ENCODE measurements at places on chromosomes 3 and 15.

GRCh38 chr3:178389258-178389657 is 147.0 kb upstream of the KCNMB2 start:
- no peak overlapping the region for H3K27ac ChIP-seq
- H3K27me3 ChIP-seq, result peaks cover 7% of the 10 kb centered on the region
- H3K36me3 ChIP-seq, result no peaks in the 10 kb centered on the region

DNA sequence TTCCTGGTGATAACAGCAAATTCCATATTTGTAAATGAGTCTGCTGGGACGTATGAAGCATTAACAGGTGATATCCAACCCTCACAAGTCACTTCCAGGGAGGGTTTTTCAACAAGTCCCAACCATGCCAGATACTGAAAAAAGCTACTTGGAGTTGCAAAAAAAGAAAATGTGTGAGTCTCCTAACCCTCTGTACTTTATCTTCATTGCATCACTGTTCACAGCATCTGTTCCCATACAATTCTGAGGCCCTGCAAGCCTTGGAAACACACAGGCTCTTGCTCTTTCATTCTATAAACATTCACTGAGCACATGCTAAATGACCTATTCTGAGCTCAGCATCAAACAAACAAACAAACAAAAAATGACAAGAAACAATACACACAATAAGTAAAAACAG is 120.8 kb downstream of the RFTN1 start:
- no peak overlapping the region for H3K27ac ChIP-seq
- no peaks in the 10 kb centered on the region for H3K27me3 ChIP-seq
- no peak for DNase-seq

GRCh38 chr15:48989170-48989569 is 25.5 kb upstream of the SHC4 start:
- H3K27me3 ChIP-seq, result no peaks in the 10 kb centered on the region
- DNase-seq, result no peak
- peaks cover 34% of the 10 kb centered on the region for H3K36me3 ChIP-seq
- no peaks in the 10 kb centered on the region for H3K4me1 ChIP-seq

GRCh38 chr3:23084367-23084766 is 118.8 kb upstream of the UBE2E2 start:
- no peaks in the 10 kb centered on the region for H3K36me3 ChIP-seq
- H3K27ac ChIP-seq, result no peak overlapping the region
- H3K4me3 ChIP-seq, result no peak overlapping the region

DNA sequence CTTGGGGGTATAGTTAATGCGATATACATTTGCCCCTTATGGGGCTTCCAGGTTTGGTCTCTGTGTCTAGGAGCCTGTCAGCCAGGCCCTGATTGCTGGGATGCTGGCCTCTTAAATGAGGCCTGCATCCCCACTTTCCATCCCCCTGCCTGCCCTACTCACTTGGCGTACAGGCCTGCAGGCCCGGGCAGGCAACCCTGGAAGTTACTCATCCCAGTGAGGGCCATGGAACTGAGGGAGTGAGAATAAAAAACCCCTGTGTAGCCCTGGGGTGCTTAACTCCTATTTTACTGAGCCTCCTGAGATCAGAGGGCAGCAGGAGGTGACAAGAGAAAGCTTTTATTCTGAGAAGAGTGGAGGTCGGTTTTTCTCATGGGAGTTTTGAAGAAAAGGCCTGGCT is 2.0 kb downstream of the DISP2 start:
- no peak for DNase-seq
- H3K4me1 ChIP-seq, result peaks cover 18% of the 10 kb centered on the region
- no peak overlapping the region for H3K27ac ChIP-seq
- H3K4me3 ChIP-seq, result no peak overlapping the region
- H3K27me3 ChIP-seq, result peaks cover 22% of the 10 kb centered on the region

DNA sequence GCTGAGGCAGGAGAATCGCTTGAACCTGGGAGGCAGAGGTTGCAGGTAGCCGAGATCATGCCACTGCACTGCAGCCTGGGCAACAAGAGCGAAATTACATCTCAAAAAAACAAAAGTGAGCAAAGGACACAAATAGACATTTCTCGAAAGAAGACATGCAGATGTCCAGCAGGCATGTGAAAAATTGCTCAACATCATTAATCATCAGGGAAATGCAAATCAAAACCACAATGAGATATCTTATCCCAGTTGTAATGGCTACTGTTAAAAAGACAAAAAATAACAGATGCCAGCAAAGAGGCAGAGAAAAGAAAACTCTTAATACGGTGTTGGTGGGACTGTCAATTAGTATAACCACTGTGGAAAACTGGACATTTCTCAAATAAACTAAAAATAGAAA is 20.9 kb downstream of the ASB7 start:
- H3K27ac ChIP-seq, result no peak overlapping the region
- no peaks in the 10 kb centered on the region for H3K27me3 ChIP-seq
- no peak overlapping the region for H3K4me3 ChIP-seq

DNA sequence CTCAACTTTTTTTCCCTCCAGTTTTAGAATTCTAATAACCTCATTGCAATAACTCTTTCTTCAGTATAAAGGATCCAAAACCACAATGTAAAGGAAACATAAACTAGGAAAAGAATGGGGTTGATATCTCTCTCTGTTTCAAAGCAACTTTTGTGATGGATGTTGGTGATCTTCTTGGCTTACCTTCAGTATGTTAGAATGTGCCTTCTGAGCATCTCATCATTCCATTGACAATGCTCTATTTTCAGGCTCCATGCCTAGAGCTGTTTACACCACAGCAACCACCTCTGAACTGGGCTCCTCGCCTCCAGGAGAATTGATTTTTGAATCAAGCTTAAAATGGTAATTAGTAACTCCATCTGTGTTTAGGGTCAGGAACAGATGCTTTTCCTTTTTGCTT is 6.6 kb downstream of the NLGN1 start:
- H3K4me1 ChIP-seq, result no peaks in the 10 kb centered on the region
- H3K27me3 ChIP-seq, result peaks cover 16% of the 10 kb centered on the region
- H3K36me3 ChIP-seq, result no peaks in the 10 kb centered on the region
- no peak overlapping the region for H3K27ac ChIP-seq

GRCh38 chr3:57978316-57978715 is 29.9 kb upstream of the FLNB start:
- peaks cover 8% of the 10 kb centered on the region for H3K4me1 ChIP-seq
- no peak overlapping the region for H3K4me3 ChIP-seq
- no peak for DNase-seq

DNA sequence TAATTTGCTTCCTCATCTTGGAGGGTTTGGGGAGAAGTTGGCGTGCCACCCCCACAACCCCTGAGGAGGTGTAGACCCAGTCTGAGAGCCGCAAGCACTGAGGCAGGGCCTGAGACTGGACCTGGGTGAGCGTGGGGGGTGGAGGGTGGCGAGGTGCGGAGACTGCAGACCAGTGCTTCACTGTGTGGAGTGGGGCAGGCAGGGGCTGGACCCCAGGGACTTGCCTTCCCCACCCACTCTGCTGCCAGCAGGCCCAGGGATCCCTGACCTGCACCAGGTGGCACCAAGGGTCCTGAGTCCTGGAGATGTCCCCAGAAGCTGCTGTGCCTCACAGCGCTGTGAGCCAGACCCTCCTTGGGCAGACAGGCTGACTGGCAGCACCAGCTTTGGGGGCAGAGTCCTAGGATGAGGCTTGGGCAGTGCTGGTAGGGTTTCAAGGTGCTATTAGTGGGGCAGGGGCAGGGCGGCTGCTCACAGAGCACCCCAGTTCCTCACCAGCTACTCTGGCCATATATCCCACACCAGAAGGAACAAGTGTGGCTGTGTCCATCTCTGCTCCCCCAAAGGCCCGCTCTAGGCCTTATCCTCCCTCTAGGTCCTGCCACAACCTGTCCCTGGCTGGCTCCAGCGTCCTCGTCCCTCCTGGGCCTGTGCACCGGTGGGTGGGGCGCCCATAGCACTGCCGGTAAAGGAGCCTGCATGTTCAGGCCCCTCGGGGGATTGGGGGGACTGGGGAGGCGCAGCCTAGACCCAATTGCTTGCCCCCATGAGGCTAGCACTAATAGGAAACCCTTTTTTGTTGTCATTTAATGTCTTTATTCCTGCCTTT is 11.8 kb downstream of the ZBTB47 start:
- no peak overlapping the region for H3K4me3 ChIP-seq
- H3K4me1 ChIP-seq, result no peaks in the 10 kb centered on the region
- no peak overlapping the region for H3K27ac ChIP-seq
- no peaks in the 10 kb centered on the region for H3K36me3 ChIP-seq
- no peak for DNase-seq

GRCh38 chr15:50190166-50190570 is 8.2 kb downstream of the SLC27A2 start:
- H3K36me3 ChIP-seq, result peaks cover 75% of the 10 kb centered on the region
- peaks cover 51% of the 10 kb centered on the region for H3K4me1 ChIP-seq
- H3K4me3 ChIP-seq, result no peak overlapping the region
- no peaks in the 10 kb centered on the region for H3K27me3 ChIP-seq
- H3K27ac ChIP-seq, result no peak overlapping the region

DNA sequence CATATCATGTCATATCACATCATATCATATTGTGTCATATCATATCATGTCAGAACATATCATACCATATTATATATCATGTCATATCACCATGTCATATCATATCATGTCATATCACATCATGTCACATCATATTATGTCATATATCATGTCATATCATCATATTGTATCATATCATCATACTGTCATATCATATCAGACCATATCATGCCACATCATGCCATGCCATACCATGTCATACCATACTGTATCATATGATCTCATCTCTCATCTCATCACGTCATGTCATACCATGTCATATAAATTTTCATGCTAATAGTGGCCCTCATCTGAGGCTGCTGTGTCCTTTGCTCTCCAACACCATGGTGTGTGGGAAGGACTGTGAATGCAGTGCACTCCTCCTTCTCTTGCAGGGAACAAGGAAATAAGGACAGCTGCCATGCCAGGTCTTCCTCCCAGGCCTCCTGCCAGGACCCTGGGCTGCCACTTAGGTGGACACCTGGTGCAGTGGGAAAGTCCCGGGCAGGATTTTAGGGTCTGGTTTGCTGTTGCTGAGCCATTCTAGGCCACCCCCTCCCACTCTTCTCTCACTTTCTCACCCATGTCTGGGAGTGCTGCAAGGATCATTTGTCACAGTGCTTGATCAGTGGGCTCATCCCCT is 72.4 kb upstream of the TRPM1 start:
- peaks cover 4% of the 10 kb centered on the region for H3K4me1 ChIP-seq
- H3K27ac ChIP-seq, result no peak overlapping the region
- no peak for DNase-seq
- H3K36me3 ChIP-seq, result no peaks in the 10 kb centered on the region
- no peaks in the 10 kb centered on the region for H3K27me3 ChIP-seq

DNA sequence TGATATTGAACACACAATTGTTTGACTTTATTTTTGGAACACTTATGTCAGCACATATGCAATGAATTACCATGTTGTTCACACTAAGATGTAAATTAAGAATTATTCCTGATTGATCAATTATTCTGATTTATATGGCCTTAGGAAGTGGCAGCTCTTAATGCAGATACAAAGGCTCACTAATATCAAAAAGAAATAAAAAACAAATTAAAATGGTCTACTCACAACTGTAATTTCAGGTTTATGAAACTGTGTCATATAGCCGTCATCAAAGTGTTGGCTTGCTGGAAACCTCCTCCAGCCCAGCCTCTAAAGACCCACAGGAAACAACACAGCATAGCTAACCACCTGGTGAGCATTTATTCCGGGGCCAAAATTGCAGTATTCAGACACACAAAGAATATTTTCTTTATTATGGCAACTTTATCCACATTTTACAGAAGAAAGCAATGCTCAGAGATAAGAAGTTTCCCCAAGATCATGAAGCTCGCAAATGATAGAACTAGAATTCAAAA is 33.4 kb downstream of the PDZRN3 start:
- no peak for DNase-seq
- no peak overlapping the region for H3K4me3 ChIP-seq
- no peak overlapping the region for H3K27ac ChIP-seq
- H3K4me1 ChIP-seq, result no peaks in the 10 kb centered on the region
- H3K36me3 ChIP-seq, result no peaks in the 10 kb centered on the region

DNA sequence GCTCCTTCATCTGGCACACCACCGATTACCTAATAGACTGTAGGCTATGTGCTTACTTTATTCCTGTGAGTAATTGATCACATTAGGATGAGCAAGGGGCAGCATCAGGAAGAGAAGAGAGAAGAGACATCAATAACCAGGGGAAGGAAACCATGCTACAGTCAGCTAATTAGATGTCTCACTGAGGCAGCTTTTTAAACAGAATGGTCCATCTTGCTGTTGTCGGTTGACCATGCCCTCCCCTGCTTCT is 278.4 kb downstream of the RPLP1 start:
- no peak for DNase-seq
- no peak overlapping the region for H3K27ac ChIP-seq
- H3K4me3 ChIP-seq, result no peak overlapping the region
- peaks cover 2% of the 10 kb centered on the region for H3K36me3 ChIP-seq
- H3K4me1 ChIP-seq, result peaks cover 43% of the 10 kb centered on the region
- peaks cover 11% of the 10 kb centered on the region for H3K27me3 ChIP-seq

DNA sequence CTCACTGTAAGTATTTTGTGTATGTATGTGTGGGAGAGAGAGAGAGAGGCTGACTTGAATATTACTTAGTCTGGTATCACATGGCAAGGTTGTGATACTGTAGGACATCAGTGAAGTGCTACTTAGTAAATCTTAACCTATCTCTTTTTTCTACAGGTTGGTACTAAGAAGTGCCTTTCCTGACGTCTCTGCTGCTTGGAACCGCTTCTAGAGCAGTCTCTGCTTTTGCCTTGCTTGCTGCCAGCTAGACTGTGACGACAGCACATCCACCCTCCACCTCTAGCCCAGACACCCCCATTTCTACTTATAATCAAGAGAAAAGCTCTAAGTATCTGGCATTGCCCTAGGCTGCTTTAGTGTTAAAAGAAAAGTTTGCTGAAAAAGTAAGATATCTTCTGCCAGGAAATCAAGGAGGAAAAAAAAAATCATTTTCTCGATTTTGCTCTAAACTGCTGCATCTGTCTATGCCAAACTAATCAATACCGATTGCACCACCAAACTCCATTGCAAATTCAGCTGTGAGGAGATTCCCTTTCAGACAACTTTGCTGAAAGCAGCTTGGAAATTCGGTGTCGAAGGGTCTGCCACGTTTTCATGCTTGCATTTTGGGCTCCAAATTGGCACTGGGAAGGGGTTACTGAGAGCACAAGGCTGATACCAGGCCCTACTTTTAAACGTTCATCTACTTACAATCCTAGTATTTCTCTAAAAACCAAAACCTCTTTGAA is 30.7 kb downstream of the MBNL1 start:
- DNase-seq, result peak; percentile 70
- no peaks in the 10 kb centered on the region for H3K27me3 ChIP-seq
- H3K4me3 ChIP-seq, result peak overlapping the region; percentile 88
- H3K27ac ChIP-seq, result peak overlapping the region; percentile 98
